ENCODE measurements at places on chromosomes 1 and 21. TPM values are rescaled to one million over a fixed set of nuclear protein-coding genes. Genes with fewer than 3 reads are reported as not detected.

The BRDT gene
- total RNA-seq: not detected

The LRRIQ3 gene
- 1.5 TPM for total RNA-seq

The ZFP69 gene
- 3.9 TPM for total RNA-seq

The LCE6A gene
- not detected for total RNA-seq

The DPYD gene
- 91.7 TPM for total RNA-seq

Data from articular chondrocyte of knee joint (primary cell).